ENCODE measurements at places on chromosomes 3 and 15. TPM values are rescaled to one million over a fixed set of nuclear protein-coding genes. Genes with fewer than 3 reads are reported as not detected.

CIAO2A gene
- 111 TPM for total RNA-seq

CTXND1 gene
- total RNA-seq, result not detected

GOLGA8J gene
- not detected for total RNA-seq

EPHA3 gene
- not detected for total RNA-seq

RGMA gene
- 0.31 TPM for total RNA-seq

CPNE4 gene
- 6.8 TPM for total RNA-seq

GHSR gene
- total RNA-seq, result not detected

LRRIQ4 gene
- total RNA-seq, result not detected

PARP16 gene
- 10.5 TPM for total RNA-seq

ERC2 gene
- total RNA-seq, result not detected

All from A549 treated with Hydrocortisone at 1 μM for 4 hours (cell line).